ENCODE measurements at places on chromosomes 16 and 17.
A peak's percentile ranks its signal among the peaks of the same experiment; 100 is the strongest.

- H3K27ac ChIP-seq: no peak overlapping the region
- DNase-seq: no peak
- 0 out of 2 replicates have a peak, but pooled peaks cover 5% of the 10 kb centered on the region for H3K36me3 ChIP-seq
- no peak overlapping the region for H3K4me3 ChIP-seq
These were observed 85.0 kb upstream of the MED9 start for GRCh38 chr17:17391668-17392370.

DNA sequence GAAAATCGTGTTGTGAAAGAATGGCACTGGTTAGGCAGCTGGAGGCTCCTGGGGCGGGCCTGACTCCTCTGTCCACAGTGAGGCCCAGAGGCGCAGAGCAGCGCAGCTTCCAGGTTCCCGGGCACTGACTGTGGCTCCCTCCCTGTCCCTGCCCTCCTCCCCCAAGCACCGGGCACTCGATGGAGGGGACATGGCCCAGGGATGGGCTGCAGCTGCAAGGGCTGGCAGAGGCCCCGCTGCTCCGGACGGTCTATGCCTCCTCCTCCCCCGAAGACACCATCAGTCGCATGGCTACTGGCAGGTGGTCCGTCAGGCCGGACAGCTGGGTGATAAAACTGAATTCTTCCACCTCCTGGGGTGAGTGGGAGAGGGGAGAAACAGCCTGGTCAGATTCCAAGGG lies 50.1 kb downstream of the PRMT7 start:
- peaks cover 12% of the 10 kb centered on the region for H3K4me1 ChIP-seq
- H3K36me3 ChIP-seq: no peaks in the 10 kb centered on the region
- no peak overlapping the region for H3K4me3 ChIP-seq
- H3K27ac ChIP-seq: no peak overlapping the region

- DNase-seq: no peak
- peaks cover 38% of the 10 kb centered on the region for H3K4me1 ChIP-seq
- no peaks in the 10 kb centered on the region for H3K36me3 ChIP-seq
These were observed 84.5 kb downstream of the WNT3 start for GRCh38 chr17:46733837-46734475.

GRCh38 chr16:61926766-61927165 lies 109.5 kb downstream of the CDH8 start:
- no peak for DNase-seq
- no peak overlapping the region for H3K4me3 ChIP-seq
- no peaks in the 10 kb centered on the region for H3K36me3 ChIP-seq

DNA sequence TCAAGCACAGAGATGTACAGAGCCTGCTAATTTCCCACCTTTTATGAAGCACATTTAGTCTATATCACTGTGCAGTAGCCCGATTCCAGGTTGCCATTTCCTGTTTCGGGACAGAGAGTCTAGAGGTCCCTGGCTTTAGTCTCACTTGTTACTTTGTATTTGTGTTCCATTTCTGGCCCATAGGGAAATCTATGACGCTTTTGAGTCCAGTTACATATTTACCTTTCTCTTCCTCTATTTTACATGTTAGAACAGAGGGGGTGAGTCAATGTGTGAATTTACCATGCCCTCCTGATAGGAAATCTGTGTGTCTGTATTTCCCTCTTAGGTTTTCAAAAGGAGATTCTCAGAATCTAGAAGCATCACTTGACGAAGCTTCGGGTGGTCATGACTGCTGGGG lies 227.1 kb upstream of the ZFHX3 start:
- no peaks in the 10 kb centered on the region for H3K27me3 ChIP-seq
- no peak overlapping the region for H3K4me3 ChIP-seq
- DNase-seq: no peak
- peaks cover 5% of the 10 kb centered on the region for H3K36me3 ChIP-seq
- H3K4me1 ChIP-seq: no peaks in the 10 kb centered on the region

DNA sequence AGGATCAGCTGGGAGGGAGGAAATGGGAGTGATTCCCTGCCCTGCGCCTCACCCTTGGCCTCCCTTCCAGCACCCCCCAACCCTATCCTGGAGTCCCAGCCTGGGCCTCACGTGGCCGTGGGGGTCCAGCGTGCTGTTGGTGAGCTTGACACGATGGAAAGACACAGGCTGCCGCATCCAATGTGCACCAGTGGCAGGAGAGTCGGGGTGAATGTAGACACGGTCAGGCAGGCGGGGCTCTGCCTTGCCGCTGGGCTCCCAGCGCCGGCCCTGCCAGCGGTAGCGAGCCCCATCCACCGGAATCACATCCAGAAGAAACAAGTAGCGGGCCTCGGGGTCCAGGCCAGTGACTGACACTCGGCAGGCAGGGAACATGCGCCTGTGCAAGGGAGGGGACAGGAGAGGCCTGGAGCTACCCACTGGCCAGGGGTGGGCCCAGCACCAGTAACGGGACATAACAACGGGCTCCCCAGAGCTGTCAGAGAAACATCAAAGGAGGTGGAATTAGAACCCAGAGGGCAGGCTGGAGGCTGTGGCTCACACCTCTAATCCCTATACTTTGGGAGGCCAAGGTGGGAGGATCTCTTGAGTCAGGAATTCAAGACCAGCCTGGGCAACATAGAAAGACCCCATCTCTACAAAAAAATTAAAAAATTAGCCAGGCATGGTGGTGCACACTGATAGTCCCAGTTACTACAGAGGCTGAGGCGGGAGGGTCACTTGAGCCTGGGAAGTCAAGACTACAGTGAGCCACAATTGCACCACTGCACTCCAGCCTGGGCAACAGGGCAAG lies 2.7 kb downstream of the TBX6 start:
- peaks cover 13% of the 10 kb centered on the region for H3K4me1 ChIP-seq
- no peaks in the 10 kb centered on the region for H3K27me3 ChIP-seq
- no peak overlapping the region for H3K4me3 ChIP-seq
- peaks cover 12% of the 10 kb centered on the region for H3K36me3 ChIP-seq
- DNase-seq: no peak

- H3K4me1 ChIP-seq: peaks cover 52% of the 10 kb centered on the region
- H3K4me3 ChIP-seq: peak overlapping the region; percentile 92
- H3K27me3 ChIP-seq: no peaks in the 10 kb centered on the region
- H3K27ac ChIP-seq: no peak overlapping the region
- DNase-seq: no peak
- H3K36me3 ChIP-seq: peaks cover 13% of the 10 kb centered on the region
These were observed 1.2 kb upstream of the GPT2 start for GRCh38 chr16:46882940-46883307.

DNA sequence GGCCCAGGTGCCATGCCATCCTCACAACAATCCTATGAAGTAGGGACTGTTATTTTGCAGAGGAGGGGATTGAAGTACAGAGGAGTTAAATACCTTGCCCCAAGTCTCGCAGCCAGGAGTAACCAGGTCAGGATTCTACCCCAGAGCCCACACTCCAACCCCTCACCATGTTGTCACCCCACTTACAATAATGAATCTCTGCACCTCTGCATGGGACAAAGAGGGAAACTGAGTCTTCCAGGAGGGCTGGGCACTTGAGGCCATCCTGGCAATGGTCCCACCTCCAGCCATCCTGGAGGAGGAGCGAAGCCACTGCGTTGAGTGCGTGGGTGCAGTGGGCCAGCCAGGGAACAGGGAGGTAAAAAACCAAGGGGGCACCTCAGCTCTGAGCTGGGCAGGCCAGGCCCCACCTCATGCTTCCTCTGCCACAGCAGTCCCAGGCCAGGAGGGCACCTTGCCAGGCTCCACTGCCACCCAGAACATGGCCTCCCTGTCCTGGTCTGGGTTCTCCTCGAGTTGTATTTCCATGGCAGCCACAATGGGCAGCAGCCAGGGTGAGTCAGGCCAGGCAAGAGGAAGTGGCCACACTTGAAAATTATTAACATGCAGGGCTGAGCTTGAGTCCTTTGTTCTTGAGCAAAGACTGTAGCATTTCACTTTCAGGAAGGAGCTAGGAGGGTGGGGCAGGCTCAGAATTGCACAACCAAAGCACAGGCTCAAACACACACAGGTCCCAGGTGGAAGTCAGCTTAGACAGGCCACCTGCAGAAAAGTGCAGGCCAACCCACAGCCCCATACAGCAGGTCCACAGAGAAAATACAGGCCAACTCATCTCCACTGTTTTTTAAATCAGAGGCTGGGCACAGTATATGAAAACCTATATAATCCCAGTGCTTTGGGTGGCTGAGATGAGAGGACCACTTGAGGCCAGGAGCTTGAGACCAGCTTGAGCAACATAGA lies 52.1 kb downstream of the CUEDC1 start:
- H3K4me1 ChIP-seq: peaks cover 59% of the 10 kb centered on the region
- no peaks in the 10 kb centered on the region for H3K27me3 ChIP-seq
- no peaks in the 10 kb centered on the region for H3K36me3 ChIP-seq
- H3K27ac ChIP-seq: peak overlapping the region; percentile 71

- no peak for DNase-seq
- H3K4me3 ChIP-seq: no peak overlapping the region
- H3K27ac ChIP-seq: peak overlapping the region; percentile 24
- H3K27me3 ChIP-seq: no peaks in the 10 kb centered on the region
- peaks cover 13% of the 10 kb centered on the region for H3K36me3 ChIP-seq
These were observed 23.6 kb downstream of the CA4 start for GRCh38 chr17:60173304-60173819.

DNA sequence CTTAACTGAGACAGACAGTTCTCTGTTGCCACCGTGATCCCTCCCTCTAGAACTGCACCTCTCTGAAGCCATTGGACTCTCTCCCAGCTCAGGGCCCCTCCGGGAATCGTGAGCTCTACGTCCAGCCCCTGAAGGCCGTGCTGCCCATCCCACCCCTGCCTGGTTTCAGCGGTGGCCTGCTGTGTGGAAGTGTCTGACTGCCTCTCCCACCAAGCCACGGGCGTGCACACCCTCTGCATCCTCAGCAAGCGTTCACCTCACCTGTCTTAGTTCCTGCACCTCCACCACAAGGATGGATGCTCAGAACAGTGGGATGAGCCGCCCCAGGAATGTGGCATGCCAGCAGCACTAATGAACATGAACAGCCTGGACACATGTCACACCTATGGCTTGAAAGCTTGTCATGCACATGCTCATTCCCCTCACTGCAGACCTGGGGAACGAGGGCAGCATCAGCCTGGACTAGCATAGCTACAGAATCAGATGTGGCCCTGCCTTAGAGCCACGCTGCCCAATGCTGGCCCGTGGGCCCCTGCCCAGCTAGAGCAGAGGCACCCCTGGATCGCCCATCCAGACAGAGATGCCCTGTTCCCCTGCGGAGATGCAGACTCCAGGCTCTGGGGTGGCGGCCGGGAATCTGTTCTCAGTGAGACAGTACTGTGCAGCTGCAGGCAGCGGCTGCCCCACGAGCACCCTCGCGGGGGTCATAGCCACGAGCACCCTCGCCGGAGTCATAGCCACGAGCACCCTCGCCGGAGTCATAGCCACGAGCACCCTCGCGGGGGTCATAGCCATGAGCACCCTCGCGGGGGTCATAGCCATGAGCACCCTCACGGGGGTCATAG lies 73.7 kb upstream of the CHMP6 start:
- peak overlapping the region; percentile 34 for H3K27ac ChIP-seq
- H3K27me3 ChIP-seq: no peaks in the 10 kb centered on the region
- DNase-seq: no peak
- H3K36me3 ChIP-seq: peaks cover 17% of the 10 kb centered on the region
- no peaks in the 10 kb centered on the region for H3K4me1 ChIP-seq

- no peaks in the 10 kb centered on the region for H3K4me1 ChIP-seq
- no peak for DNase-seq
- no peaks in the 10 kb centered on the region for H3K36me3 ChIP-seq
- H3K27ac ChIP-seq: no peak overlapping the region
- no peak overlapping the region for H3K4me3 ChIP-seq
These were observed 167.3 kb upstream of the CDH5 start for GRCh38 chr16:66199189-66199588.

GRCh38 chr17:21373036-21373435 lies 3.1 kb upstream of the KCNJ12 start:
- H3K27ac ChIP-seq: no peak overlapping the region
- no peaks in the 10 kb centered on the region for H3K36me3 ChIP-seq
- H3K4me1 ChIP-seq: peaks cover 33% of the 10 kb centered on the region
- DNase-seq: no peak
